ENCODE measurements at places on chromosomes 1 and 21. TPM values are rescaled to one million over a fixed set of nuclear protein-coding genes. Genes with fewer than 3 reads are reported as not detected.

DNA sequence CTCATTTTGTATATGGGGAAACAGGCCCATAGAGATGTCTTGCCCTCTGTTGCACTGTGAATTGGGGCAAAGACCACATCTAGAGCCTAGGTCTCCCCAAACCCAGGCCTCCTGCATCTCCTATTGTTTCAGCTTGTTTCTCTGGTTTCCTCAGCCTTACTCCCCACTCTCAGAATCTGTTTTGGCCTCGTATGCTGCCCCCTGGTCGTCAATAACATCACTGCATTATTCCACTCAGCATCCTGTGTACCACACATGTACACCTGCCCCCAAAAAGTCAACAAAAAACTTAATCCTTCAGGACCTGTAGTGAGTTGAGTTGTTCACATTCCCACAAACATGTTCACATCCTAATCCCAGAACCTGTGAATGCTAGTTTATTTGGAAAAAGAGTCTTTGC, 184.8 kb downstream of the BRINP2 start:
- peak; percentile 57 for DNase-seq

GRCh38 chr1:57218487-57219079, 205.3 kb downstream of the DAB1 start:
- DNase-seq: no peak

DNA sequence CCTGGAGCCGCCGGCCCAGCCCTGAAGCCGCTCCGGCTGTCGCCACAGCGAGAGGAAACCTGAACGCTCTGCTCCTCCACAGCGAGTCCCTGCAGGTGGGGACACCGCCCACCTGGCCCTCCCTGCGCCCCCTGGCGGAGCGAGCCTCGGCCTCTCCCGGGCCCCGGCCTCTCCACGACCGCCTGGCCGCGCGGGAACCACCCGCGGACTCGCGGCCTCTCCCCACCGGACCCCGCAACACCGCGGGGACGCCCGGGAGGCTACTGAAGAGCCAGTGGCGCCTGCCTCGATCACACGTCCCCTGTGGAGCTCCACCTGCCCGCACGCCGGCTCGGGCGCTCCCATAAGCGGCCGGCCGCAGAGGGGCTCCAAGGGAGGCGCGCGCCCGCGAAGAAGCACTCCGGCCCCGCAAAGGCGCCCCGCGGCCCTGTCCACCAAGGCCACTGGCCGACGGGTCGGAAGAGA, 109.6 kb downstream of the KCNN3 start:
- peak; percentile 49 for DNase-seq

GRCh38 chr1:65490231-65491009, 70.0 kb downstream of the LEPR start:
- no peak for DNase-seq

GRCh38 chr1:79190074-79190473, 183.5 kb upstream of the ADGRL4 start:
- no peak for DNase-seq

GRCh38 chr1:32448773-32449456, 16.0 kb upstream of the ZBTB8B start:
- no peak for DNase-seq

DNA sequence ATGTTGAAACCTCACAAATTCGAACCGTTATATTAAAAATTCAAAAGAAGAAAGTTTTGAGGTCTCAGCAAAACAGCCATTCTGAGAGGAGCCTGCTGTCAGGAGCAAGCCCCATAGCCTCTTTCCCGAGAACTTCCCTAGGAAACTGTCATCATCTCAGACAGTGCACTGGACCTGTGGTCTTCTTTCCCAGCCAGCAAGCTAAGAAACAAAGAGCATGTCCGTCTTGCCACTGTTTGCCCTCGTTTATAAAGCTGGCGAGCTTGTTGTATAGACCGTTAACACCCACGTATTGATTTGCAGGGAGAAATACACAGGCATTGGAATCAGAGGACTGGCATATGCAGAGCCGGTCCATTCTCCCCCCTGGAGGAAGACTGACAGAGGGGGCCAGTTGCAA, 407.0 kb downstream of the NPHP4 start:
- DNase-seq: no peak

DNA sequence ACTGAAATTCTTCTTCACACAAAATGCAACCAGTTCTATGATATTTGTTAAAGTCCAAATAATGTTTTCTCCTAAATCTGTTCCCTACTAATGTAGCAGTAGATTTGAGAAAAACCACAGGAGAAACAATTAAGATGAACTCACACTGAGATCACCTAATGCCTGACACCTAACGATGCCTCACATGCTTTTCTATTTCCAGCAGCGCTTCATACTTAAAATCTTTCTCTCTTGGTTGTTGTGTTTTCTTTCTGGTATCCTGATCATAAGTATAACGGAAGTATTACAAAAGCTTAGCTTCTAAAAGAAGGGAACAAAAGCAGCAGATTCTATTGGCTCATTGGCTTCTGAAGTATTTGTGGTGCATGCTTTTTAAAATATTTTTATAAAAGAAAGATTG, 267.2 kb upstream of the SGIP1 start:
- no peak for DNase-seq

- DNase-seq: no peak
Measured at GRCh38 chr21:44761011-44761729, 40.5 kb downstream of the UBE2G2 start.

DNA sequence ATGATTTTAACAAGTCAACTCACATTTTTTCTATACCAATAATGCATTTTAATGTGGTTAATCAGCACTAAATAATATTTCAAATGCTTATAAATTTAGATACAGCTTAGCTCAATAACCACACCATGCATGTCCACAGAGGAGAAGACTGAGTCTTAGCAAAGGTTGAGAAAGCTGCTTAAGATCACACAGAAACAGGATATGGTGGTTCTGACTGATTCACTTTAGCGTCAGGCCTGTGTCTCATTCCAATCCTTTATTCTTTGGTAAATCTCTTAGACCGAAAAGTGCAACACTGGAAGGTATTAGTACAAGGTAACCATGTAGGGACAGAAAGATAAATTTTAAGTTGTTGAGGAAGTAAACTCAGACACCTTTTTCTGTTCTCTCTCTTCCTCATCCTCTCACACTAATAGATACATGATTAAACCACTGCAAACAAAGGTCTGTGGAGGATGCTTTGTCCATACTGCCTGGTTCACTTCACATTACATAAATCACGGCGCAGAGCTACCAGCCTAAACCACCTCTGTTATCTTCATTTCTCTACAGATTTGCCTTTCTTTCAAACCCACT, 139.0 kb downstream of the DPYD start:
- DNase-seq: no peak

GRCh38 chr1:43636006-43636641, 13.8 kb upstream of the KDM4A start:
- DNase-seq: no peak

DNA sequence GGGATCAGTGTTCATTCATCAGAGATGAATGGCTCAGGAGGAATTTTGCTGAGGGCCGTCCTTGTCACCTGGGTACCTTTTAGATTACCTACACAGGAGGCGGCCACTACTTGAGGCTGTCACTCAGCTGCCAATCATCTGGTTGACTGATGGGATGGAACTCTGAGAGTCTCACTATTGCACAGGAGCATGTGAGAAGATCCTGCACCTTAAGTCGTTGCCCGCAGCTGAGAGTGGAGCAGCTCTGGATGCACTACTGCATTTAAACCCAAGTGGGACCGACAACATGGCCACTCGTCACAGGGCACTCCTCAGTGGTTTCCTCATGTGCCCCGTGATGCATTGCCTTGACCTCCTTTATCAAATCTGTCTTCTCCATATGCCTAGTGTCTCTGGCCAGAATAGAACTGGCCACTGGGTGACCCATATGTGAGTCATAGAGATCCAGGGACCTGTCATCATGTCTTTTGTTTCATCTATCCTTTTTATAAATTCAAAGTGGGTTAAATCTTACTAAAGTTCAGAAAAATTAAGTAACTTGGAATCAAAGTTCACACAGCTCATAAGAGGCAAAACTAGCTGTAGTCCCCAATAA, 165.5 kb downstream of the ZSCAN20 start:
- DNase-seq: no peak

- DNase-seq: no peak
Measured at GRCh38 chr1:7576946-7577657, 194.0 kb upstream of the VAMP3 start.

DNA sequence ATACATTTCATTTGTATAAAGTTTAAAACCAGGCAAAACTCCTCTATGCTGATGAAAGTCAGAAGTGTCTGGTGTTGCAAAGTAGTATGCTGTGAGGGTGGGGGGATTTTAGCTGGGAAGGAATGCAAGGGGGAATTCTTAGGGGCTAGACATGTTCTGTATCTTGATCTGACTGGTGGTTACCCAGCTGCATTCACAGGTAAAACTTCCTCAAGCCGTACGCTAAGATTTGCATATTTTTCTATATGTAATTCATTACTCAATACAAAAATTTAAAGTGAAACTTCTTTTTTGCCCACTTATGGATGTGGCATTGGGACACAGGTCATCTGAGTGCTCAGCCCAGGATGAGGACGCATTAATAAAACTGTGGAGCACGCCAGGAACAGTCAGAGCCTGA, 323.3 kb downstream of the PAPPA2 start:
- DNase-seq: no peak

GRCh38 chr1:39829791-39830533, 41.3 kb upstream of the BMP8B start:
- DNase-seq: no peak

GRCh38 chr1:156889802-156890580, 3.5 kb upstream of the PEAR1 start:
- peak; percentile 79 for DNase-seq

DNA sequence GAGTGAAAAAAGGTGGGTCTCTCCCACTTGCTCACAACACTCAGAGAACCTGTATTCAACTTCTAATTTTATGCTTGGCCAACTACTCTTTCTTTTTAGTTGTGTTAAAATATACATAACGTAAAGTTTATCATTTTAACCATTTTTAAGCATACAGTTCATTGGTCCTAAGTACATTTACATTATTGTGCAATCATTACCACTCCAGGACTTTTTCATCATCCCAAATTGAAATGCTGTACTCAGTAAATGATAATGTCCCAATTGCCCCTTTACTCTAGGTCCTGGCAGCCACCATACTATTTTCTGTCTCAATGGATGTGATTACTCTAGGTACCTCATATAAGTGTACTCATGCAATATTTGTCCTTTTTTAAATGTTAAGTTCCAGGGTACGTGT, 212.3 kb upstream of the PLXNA2 start:
- DNase-seq: no peak

- DNase-seq: no peak
Measured at GRCh38 chr1:27306892-27307761, 14.8 kb upstream of the TMEM222 start.

- no peak for DNase-seq
Measured at GRCh38 chr1:110125810-110126209, 13.6 kb downstream of the UBL4B start.

DNA sequence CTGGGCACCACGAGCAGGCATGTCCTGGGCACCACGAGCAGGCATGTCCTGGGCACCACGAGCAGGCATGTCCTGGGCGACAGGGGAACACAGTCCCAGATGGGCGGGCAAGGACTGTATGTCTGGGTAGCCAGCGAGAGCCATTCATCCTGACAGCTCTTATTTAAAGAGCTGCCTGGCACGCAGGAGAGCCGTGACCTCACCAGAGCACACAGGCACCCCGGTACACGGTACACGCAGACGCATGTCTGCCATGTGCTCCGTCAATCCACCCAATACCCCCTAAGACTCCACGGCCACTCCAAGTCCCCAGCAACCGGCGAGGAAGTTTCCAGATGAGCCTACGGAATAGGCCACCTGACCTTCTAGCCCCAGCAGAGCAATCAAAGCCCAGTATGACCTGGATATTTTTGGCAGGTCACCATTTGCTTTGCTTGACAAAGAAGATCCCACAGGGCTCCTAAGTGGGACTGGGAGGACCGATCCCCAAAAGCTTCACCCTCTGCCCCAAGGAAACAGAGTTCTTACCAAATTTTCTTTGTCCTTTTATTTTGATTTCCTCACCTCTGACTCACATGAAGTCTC, 51.7 kb downstream of the CASZ1 start:
- DNase-seq: no peak

DNA sequence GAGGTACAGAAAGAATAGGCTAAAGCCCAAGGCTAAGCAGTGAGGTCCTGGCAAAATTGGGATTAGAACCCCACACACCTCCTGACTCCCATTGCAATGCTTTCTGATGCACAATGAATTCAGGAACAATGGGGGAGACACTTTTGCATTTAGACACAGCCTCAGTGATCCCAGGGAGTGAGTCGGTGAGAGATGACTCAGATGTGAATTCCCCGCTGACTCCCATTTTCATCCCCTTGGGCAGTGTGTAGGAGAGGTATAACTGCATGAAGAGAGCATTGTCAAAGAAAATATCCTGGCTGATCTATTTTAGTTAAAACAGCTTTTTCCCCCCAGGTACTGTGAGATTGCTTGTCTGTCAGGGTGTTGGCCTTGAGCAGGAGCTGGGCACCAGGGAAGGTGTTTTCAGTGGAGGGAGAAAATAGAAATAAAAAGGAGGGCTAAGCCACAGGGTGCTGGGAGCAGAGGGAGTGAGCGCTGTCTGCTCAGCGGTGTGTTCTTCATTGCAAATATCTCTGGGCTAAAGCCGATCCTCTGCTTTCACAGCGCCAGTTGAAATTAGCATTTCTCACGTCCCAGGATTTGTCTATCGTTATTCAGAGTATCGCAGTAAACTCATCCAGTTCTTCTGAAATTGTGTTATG, 247.7 kb upstream of the PTBP2 start:
- no peak for DNase-seq

DNA sequence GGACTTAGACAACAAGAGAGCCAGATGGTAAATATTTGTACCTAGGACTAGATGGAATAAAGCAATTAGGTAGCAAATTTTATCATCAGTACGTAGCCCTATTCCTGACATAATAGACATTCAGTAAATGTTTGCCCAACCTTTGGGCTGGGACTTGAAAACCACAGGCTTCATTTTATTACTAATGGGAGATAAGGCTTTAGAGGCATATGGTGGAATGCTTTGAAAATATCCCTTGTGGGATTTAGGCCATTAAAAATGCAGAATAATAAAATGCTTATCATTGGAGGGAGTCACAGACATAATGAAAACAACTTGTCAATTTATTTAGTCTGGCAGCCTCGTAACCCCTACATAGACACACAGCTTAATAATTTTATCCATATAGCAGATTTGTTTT, 296.1 kb upstream of the SPAG17 start:
- no peak for DNase-seq

DNA sequence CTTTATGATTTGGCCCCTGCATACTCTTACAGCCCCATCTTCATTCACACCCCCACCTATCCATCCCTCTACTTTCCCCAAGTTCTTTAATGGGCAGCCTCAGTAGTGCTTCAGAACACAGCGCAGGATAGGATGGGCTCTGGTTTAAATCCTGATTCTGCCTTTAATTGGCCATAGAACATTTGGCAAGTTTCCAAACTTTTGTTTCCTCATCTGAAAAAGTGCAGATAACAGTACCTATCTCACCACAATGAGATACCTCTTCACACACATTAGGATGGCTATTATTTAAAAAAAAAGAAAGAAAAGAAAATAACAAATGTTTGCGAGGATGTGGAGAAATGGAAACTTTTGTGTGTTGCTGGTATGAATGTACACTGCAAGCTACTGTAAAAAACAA, 142.5 kb upstream of the VANGL1 start:
- DNase-seq: no peak

CHD5 gene
- total RNA-seq: 0.55 TPM

MROH7 gene
- 3.4 TPM for total RNA-seq

SPRR3 gene
- total RNA-seq: 1.9 TPM

ANXA9 gene
- 1.0 TPM for total RNA-seq

GSTM1 gene
- total RNA-seq: not detected

NUAK2 gene
- 14.1 TPM for total RNA-seq

SPRR2G gene
- not detected for total RNA-seq

PDPN gene
- total RNA-seq: 27.9 TPM

SPRR4 gene
- total RNA-seq: not detected

CFAP107 gene
- total RNA-seq: 8.5 TPM

PRPF38A gene
- 37.9 TPM for total RNA-seq

GJA8 gene
- total RNA-seq: not detected

CD101 gene
- 6.7 TPM for total RNA-seq

OPRD1 gene
- not detected for total RNA-seq

All from lung (tissue), 17 donors.